Activated T-cell treated with anti-CD3 and anti-CD28 coated beads, Interleukin-2, amount 50 U/mL, for 48 hours (primary cell): ENCODE measurements at places on chromosomes 7 and 10.

- no peak for DNase-seq
These were observed 71.7 kb downstream of the MAP3K8 start for GRCh38 chr10:30505543-30506298.

GRCh38 chr7:123929107-123929506, 4.1 kb downstream of the SPAM1 start:
- DNase-seq = no peak

DNA sequence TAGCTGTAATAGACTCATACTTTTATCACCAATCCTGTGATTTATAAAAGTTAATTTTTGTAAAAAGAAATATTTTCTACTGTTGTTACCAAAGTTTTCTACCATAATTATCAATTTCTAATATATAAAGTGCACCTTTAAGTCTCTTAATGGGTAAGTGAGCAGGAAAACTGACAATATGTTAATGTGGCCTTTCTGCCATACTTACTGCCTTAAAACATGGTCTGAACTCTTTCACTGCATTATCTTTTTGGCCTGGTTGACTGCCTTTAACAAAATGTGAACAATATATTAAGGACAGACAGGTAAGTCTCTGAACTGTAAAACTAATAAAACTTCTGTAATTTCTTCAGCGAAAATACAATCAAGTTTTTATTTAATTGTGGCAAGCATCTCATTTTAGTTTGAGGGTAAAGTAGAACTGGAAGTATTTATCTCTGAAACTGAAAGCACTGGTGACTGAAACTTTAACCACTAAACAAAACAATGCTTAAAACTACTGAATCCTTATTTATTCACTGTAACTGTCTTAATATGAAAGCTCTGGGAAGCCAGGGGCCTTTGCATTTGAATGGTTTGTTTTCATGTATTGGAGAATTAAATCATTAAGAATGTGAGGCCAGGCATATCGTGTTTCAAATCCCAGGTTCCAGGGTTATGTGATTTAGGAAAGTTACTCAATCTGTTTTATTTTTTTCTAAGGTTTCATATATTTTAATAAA, 948.8 kb upstream of the POT1 start:
- DNase-seq = no peak

DNA sequence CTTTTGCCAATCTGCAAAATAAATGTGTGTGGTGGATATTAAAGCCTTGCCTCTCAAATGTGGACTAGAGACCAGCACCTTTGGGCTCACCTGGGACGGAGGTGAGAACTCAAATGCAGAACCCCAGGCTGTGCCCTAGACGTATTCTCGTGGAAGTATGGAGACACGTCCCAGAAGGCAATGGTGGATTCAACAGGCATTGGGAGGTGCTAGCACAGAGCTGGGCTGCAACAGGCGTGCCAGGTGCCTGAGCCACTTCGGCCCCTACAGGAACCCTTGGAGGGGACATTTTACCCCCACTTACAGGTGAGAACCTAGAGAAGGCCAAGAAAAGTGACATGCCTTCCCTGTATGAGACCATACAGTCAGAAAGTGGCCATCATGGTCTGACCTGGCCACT, 12.2 kb downstream of the DDX56 start:
- DNase-seq = no peak

DNA sequence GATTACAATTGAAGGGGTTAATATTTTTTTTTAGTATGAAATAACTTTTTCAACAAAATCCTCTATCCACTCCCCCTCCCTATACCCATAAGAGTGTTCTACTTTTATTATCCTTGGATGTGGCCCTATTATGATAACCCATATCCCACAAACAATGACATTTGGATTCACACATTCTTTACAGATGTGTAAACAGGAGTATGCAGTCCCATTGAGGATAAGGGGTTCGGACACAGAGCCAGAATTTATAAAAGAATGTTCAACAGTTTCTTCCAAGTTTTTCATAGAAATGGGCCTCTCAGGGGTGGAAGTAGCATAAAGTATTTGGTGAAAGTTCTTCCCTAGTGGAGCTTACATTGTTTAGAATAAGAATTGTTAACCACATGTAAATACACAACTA, 16.1 kb upstream of the PCLO start:
- no peak for DNase-seq

- no peak for DNase-seq
These were observed 88.0 kb upstream of the PRSS58 start for GRCh38 chr7:142345811-142346210.

- no peak for DNase-seq
These were observed 575.2 kb upstream of the POT1 start for GRCh38 chr7:125504848-125505247.
